ENCODE measurements at places on chromosomes 1 and 21. TPM values are rescaled to one million over a fixed set of nuclear protein-coding genes. Genes with fewer than 3 reads are reported as not detected.
A peak's percentile ranks its signal among the peaks of the same experiment; 100 is the strongest.

Gene PRAMEF4
- not detected for total RNA-seq

Gene OR6N1
- not detected for total RNA-seq

Gene POU3F1
- total RNA-seq, result 83.3 TPM

Gene PEA15
- 87.7 TPM for total RNA-seq

Gene TLR5
- total RNA-seq, result 1.5 TPM

Gene ACTL8
- total RNA-seq, result 0.31 TPM

Gene CCDC27
- total RNA-seq, result not detected

DNA sequence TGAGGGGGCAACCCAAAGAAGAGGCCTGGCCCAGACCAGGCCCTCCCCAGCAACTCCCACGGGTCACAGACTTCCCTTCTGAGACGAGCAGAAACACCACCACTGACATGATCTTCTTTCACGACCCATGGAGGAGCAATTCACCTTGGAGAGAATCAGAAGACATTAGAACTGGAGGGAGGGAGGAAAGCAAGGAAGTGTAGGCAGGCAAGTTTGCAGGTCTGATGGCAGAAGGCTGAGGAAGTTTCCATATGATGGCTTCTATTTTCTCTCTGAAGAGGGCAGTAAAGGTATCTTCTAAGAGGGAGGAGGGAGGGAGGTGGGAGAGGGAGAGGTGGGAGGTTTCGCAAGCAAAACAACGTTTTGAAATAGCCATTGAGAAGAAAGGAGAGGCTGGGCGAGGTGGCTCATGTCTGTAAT lies 1.4 kb upstream of the UBXN10 start:
- DNase-seq, result no peak

- DNase-seq, result peak; percentile 72
Measured at GRCh38 chr1:10253755-10254154, 43.4 kb downstream of the KIF1B start.

DNA sequence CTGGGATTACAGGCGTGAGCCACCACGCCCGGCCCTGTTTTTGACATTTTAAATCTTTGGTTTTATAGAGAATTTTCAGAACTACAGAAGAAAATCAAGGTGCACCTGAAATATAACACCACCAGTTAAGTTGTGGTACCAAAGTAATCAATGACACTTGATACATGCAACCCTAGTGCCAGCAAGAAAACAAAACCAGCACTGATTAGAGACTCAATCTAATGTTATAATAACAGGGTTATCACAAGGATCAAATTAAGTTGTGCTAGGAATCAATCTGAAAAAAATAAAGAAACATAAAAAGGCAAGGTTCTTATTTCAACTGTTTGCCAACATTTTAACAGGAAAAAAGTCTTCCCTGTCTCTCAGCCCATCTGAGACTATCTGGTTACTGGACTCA lies 23.8 kb downstream of the TGFBR3 start:
- DNase-seq, result no peak

GRCh38 chr1:31380181-31380580 lies 7.3 kb upstream of the FABP3 start:
- DNase-seq, result no peak

DNA sequence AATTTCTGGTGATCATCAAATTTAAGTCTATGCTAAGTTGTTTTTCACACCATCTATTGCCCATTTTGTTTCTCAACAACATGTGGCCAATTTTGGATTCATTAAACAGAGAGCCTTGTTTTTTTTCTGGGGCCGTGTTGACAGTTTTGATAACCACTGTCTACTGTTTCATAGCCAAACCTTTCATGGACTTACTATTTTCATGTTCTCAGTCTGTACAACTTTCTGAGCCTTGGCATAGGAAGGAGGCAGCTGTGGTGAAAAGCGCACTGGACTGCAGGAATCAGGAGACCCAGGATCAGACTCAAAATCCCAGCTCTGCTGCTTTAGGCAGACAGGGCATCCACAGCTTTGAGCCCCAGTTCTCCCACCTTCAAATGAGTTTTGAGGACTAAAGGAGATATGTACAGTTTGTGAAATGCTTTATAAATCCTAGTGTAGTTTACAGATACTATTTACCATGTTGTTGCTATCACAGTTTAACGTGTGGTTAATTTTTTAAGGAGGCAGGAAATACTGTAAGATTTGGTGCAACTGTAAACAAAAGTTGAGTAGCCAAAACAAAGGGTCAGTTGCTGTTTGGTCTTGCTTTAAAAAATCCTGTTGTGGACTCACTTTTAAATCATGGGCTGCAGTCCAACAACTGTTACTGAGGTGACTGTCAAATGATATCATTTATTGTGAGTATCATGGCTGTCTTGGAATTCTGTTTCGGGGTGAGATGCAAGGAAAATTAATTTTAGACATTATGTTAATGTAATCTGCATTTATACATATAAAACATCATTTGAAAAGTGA lies 2.9 kb downstream of the MACO1 start:
- no peak for DNase-seq

DNA sequence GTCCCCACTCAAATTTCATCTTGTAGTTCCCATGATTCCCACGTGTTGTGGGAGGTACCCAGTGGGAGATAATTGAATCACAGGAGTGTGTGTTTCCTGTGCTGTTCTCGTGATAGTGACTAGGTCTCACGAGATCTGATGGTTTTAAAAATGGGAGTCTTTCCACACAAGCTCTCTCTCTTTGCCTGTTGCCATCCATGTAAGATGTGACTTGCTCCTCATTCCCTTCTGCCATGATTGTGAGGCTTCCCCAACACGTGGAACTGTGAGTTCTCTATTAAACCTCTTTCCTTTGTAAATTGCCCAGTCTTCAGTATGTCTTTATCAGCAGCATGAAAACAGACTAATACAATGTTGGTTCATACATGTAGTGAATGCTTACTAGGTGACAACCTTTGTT lies 163.2 kb upstream of the PALMD start:
- no peak for DNase-seq

GRCh38 chr1:91795591-91796389 lies 90.2 kb downstream of the TGFBR3 start:
- no peak for DNase-seq

DNA sequence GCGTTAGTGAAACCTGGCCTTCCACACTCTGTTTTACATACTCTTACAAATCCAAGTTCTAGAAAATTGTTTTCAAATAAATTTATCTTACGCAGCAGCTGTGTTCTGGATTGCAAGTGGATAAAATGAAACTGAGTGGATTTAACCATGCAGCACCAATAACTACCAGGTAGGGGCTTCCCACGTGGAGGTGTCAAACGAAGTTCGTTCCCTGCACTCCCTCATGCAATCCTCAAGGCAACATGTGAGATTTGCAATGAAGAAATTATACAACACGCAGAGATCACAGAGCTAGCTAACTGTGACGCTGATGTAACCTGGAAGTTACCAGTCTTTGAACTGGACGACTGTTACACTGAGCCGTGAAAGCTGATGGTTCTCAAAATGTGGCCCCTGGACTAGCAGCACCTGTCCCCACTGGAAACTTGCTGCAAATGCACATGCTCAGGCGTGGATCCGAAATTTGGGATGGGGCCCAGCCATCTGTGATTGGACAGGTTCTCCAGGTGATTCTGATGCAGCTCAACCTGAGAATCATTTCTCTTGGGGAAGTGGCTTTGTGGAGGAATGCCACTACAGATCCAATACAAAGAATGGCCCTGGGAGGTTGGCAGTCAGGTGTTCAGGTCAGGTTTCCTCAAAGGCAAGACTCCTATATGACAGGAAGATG lies 36.3 kb downstream of the RSPH1 start:
- no peak for DNase-seq

- DNase-seq, result no peak
Measured at GRCh38 chr1:57401671-57402070, 22.2 kb downstream of the DAB1 start.

GRCh38 chr1:170296642-170297041 lies 150.9 kb downstream of the NTMT2 start:
- no peak for DNase-seq

DNA sequence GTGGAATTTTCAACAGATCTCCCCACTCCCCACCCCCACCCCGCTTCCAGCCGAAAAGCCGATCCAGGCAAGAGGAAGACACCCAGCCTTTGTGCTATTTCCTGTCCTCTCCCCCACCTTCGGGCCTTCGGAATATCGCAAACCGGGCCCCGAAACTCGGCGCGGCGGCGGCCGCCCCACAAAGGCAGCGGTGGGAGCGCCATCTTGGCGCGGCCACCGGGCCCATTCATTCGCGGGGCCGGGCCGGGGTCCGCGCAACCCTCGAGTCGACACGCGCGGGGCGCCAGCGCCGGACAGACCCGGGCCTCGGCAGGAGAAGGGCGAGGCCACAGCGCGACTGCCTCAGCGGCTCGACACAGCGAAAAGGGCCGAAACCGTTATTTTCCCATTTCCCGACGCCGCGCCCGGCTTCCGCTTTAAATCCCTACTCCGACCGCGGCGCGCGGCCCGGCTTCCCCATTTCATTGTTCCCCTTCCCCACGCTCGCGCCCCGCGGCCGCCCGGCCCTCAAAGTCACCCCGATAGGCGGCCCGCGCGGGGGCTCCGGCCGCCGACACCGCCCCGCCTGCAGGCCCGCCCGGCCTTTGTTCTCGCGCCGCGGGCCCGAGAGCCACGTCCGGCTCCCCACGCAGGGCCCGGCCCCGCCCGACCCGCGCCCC lies 911 bp downstream of the GNB1 start:
- peak; percentile 61 for DNase-seq

DNA sequence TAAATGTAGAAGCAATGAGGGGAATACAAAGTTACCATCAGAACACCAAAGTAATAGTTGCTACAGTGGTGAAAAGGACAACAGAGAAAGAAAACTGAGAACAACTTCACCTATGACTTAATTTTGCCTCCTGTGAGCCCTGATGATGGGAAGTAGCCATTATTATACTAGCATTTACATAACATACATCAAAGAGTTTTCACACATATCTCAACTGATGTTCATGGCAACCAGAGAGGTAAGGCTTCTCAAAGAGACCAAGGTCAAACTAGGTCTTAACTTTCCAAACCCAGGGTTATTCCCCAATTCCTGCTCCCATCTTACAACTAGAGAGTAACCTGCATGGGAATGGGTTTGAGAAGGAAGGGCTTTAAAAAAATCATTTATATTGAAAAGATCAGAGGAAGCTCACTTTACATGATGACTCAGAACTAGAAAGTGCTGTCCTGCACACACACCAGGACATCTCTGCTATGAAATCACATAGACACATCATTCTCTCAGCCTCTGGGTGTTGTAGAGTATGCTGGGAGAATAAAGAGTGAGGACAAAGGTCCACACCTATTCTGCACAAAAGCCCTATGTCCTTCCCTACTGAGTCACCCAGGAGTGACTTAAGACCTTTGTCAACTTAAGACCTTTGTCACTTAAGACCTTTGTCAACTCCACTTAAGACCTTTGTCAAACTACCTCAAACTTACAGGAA lies 179.7 kb downstream of the TNFSF18 start:
- no peak for DNase-seq

- DNase-seq, result no peak
Measured at GRCh38 chr1:172724765-172725613, 66.1 kb downstream of the FASLG start.

DNA sequence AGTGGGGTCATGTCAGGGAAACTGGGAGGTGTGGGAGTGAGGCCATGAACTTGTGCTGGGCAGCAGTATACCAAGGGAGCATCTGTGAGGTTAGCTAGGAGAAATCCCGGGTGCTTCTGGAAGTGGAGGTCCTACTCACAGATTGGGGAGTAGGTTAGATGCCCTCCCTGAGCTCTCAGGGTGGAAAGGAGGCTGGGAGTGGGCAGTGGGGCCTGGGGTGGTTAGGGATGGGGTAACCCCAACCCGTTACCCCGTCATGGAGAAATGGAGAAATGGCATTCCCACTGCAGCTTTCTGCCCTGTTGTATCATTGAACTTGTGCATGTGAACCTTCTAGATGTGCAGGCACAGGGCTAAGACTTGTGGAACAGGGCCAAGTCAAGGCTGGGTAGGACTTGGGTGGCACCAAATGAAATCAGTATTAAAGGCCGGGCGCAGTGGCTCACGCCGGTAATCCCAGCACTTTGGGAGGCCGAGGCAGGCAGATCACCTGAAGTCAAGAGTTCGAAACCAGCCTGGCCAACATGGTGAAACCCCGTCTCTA lies 27.2 kb downstream of the EXOC8 start:
- DNase-seq, result no peak

DNA sequence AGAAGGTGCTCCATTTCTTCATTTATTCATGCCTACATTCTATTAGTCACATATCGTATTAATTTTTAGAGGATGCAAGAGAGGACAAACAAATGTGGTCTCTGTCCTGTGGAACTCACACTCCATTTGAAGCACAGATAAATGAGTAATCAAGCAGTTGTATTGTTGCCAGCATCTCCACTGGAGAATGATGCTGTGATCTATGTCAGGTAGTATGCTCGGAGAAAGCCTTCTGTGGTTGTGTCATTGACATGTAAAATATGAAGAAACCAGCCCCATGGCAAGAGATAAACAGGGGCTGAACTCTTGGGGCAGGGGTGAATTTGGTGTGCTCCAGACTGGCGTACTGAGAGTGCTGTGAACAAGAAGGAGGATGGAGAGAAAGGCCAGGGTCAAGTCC lies 101.2 kb downstream of the FASLG start:
- DNase-seq, result no peak

DNA sequence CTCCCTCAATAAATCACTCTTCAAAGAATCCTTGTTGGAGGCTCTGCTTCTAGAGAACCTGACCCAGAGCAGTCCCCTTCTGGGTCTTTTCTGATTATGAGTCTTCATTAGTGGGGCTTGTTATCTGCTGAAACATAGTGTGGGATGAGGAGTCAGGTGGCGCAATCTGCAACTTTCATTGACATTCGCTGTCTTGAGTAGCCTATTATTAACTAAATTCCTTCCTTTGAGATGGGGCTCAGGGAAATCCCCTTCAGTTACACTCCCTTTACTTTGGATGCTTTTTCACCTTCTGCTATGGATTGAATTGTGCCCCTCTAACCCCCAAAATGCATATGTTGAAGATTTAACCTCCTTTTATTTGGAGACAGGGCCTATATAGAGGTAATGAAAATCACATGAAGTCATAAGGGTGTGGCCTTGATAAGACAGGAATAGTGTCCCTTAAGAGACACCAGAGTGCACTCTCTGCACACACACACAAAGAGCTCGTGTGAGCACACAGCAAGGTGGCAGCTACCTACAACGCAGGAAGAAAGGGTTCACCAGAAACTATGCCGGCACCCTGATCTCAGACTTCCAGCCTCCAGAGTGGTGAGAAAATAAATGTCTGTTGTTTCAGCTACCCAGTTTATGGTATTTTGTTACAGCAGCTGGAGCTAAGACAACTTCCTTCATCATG lies 19.5 kb downstream of the DIO1 start:
- DNase-seq, result no peak

- no peak for DNase-seq
Measured at GRCh38 chr1:43304314-43304681, 3.5 kb downstream of the TIE1 start.

DNA sequence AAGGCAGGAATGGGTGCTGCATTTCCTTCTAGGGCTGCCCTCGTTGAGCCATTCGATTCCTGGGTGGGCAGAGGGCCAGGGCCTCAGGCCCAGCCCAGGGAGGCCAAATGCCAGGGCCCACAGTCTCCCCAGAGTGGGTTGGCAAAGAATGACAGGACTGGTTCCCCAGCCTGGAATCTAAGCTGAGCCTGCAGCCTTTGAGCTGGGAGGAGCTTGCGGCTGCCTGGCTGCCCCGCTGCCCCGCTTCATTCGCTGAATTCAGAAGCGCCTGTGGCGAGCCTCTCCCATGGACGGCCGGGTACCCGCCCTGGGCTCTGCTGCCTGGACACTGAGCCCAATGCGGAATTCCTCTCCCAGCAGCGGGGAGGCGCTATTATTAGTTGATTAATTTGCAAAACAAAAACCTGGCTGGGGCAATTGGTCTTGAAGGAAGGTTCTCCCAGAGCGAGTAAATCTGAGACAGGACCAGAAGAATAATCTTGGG lies 32.3 kb upstream of the TARDBP start:
- no peak for DNase-seq
